ENCODE measurements at places on chromosomes 6 and 20. TPM values are rescaled to one million over a fixed set of nuclear protein-coding genes. Genes with fewer than 3 reads are reported as not detected.

The NT5E gene
- 0.74 TPM for polyA plus RNA-seq

The CPNE5 gene
- polyA plus RNA-seq, result 1.8 TPM

The IMPG1 gene
- polyA plus RNA-seq, result 0.02 TPM

The APOBEC2 gene
- polyA plus RNA-seq, result not detected

The SLC2A10 gene
- 9.0 TPM for polyA plus RNA-seq
